Activated CD4-positive, alpha-beta T cell treated with anti-CD3 and anti-CD28 coated beads for 36 hours (primary cell): ENCODE measurements at places on chromosomes 12 and 14. TPM values are rescaled to one million over a fixed set of nuclear protein-coding genes. Genes with fewer than 3 reads are reported as not detected.

DNA sequence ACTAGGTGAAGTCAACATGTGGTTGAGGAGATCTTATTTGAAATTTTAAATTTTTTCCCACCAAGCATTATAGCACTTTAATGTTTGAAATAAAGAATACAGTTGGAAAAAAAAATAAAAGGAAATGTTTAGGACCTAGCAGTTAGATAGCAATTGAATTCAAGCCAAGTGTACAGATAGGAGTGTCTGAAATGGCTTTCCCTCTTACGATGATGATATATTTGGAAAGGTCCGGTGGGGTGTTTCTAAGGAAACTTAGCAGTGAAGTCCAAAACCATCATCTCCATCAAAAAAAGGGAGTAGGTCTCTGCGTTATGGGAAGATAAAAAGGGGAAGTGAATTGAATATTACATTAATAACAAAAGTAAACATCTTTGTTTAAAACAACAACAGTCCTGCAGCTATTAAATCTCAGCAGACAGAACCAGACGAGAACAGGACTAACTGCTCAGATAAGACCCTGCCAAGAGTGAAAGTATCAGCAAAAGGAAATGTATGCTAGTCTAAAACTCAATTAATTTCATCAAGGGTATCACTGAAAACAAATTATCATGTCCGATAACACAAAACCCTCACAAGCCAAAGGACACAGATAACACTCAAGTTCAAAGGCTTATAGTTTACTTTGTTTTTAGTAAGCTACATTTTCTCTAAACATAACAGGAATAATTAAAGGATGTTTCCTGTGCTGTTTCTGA lies 242.0 kb downstream of the BMP4 start:
- DNase-seq, result no peak

DNA sequence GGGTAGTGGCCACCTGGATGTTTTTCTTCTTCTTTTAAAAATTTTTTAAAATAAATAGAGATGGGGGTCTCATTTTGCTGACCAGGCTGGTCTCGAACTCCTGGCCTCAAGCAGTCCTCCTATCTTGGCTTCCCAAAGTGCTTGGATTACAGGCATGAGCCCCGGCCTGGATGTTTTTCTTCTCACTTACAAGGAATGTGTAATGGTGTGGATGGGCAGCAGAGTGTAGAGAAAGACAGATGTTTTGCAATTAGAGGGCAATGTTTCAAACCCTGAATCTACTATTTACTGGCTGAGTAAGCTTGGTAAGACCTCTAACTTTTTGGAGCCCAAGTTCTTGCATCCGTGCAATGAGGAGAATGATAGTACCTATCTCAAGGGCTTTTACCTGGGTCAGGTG lies 48.1 kb downstream of the ADCK1 start:
- DNase-seq, result no peak

GRCh38 chr12:46154221-46154985 lies 114.4 kb downstream of the SLC38A1 start:
- no peak for DNase-seq

- peak; percentile 74 for DNase-seq
These were observed at the start of gene TNFRSF1A for GRCh38 chr12:6341417-6342139. TNFRSF1A (minus strand) TSS chr12:6342076; CDS start chr12:6341814, 262 bp downstream.

- no peak for DNase-seq
These were observed 12.7 kb downstream of the CAMKK2 start for GRCh38 chr12:121283841-121284240.

- DNase-seq, result no peak
These were observed 13.5 kb upstream of the PDZRN4 start for GRCh38 chr12:41174602-41175001.

DNA sequence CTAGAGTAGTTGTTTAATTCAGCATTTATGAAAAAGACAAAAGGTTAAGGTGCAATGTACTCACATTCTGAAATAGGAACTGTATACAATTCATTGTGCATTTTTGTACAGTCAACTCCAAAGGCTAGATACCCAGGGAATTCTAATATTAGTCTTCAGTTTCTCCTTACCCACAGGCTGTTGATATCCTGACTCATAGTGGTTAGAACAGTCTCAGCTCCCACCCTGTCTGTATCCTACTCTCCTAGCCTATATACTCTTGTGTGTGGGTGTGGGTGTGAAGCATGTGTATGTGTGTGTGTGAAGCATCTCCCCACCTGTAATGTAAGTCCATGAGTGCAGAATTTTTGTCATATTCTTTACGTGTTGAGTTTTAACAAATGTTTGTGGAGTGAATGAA lies 229.5 kb downstream of the NAV3 start:
- no peak for DNase-seq

- no peak for DNase-seq
These were observed 502.1 kb upstream of the FLRT2 start for GRCh38 chr14:85027681-85028370.

GRCh38 chr14:34013721-34014060 lies 62.8 kb upstream of the EGLN3 start:
- no peak for DNase-seq

- no peak for DNase-seq
These were observed 535.3 kb upstream of the TMEM132C start for GRCh38 chr12:127731657-127732056.

GRCh38 chr12:12468575-12468974 lies 94.1 kb downstream of the DUSP16 start:
- DNase-seq, result no peak

- no peak for DNase-seq
These were observed 655 bp upstream of the DYNLL1 start for GRCh38 chr12:120495186-120495730.

DNA sequence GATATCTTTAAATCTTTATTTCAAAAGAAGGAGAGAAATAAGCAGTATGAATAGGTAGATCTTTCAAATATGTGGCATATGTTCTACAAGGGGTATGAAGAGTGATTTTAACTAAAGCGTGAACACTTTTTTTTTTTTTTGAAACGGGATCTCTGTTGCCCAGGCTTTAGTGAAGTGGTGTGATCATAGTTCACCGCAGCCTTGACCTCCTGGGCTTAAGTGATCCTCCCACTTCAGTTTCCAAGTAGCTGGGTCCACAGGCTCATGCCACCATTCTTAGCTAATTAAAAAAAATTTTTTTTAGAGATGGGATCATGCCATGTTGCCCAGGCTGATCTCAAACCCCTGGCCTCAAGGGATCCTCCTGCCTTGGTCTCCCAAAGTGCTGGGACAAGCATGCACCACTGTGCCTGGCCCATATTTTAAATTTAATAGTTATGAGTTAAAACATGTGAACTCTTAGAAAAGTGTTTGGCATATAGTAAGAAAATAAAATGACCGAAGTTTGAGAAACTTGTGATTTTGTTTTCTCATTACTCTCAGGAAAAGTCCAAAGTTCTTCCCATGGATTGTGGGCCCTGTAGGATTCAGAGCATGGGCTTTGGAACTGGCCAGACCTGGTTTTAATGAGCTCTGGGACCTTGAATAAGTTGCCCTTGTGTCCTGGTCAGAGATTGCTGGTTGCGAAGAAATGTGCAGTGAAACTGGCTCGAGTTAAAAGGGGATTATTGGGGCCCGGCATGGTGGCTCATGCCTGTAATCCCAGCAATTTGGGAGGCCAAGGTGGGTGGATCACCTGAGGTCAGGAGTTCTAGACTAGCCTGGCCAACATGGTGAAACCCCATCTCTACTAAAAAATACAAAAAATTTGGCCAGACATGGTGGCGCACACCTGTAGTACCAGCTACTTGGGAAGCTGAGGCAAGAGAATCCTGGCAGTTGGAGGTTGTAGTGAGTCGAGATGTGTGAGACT lies 27.0 kb downstream of the SLC17A8 start:
- no peak for DNase-seq

SPPL3 gene
- total RNA-seq, result 48.2 TPM

PRH2 gene
- not detected for total RNA-seq

TBK1 gene
- total RNA-seq, result 14.0 TPM

RTL1 gene
- total RNA-seq, result not detected

ALG10 gene
- 25.1 TPM for total RNA-seq

ST8SIA1 gene
- total RNA-seq, result 1.6 TPM

ARF3 gene
- 84.7 TPM for total RNA-seq

CLEC4E gene
- total RNA-seq, result not detected

LGR5 gene
- total RNA-seq, result not detected
